ENCODE measurements at places on chromosomes 7 and 10. TPM values are rescaled to one million over a fixed set of nuclear protein-coding genes. Genes with fewer than 3 reads are reported as not detected.

LRRD1 gene
- total RNA-seq, result 0.14 TPM

FGFBP3 gene
- 0.28 TPM for total RNA-seq

ZNF107 gene
- 0.92 TPM for total RNA-seq

HOGA1 gene
- 0.28 TPM for total RNA-seq

STAG3 gene
- 0.28 TPM for total RNA-seq

MMD2 gene
- total RNA-seq, result not detected

ASB10 gene
- total RNA-seq, result not detected

EBF3 gene
- total RNA-seq, result 3.7 TPM

DEPP1 gene
- 22.6 TPM for total RNA-seq

IFRD1 gene
- 69.7 TPM for total RNA-seq

GTF2IRD1 gene
- total RNA-seq, result 9.9 TPM

HOXA9 gene
- 7.9 TPM for total RNA-seq

ENTPD1 gene
- 0.74 TPM for total RNA-seq

EIF5AL1 gene
- 0.18 TPM for total RNA-seq

GNB2 gene
- total RNA-seq, result 59.2 TPM

INHBA gene
- total RNA-seq, result 38.9 TPM

TMEM120A gene
- 38.6 TPM for total RNA-seq

NME8 gene
- total RNA-seq, result not detected

C10orf53 gene
- total RNA-seq, result not detected

CPEB3 gene
- total RNA-seq, result 0.55 TPM

MBL2 gene
- total RNA-seq, result not detected

RARRES2 gene
- 46.9 TPM for total RNA-seq

MARVELD1 gene
- 15.5 TPM for total RNA-seq

Measured in smooth muscle cell of bladder (primary cell).